ENCODE measurements at places on chromosomes 1 and 21. TPM values are rescaled to one million over a fixed set of nuclear protein-coding genes. Genes with fewer than 3 reads are reported as not detected.

GRCh38 chr1:40595623-40596022 lies 64.2 kb downstream of the ZNF684 start:
- no peak overlapping the region for H3K4me3 ChIP-seq
- no peaks in the 10 kb centered on the region for H3K4me1 ChIP-seq
- DNase-seq, result no peak
- H3K27me3 ChIP-seq, result peaks cover 2% of the 10 kb centered on the region
- no peaks in the 10 kb centered on the region for H3K36me3 ChIP-seq

- peak; percentile 81 for DNase-seq
- H3K36me3 ChIP-seq, result no peaks in the 10 kb centered on the region
- peak within 1 kb of the TSS; percentile 36 for H3K27ac ChIP-seq
- peaks cover 14% of the 10 kb centered on the region for H3K4me1 ChIP-seq
These were observed at the start of gene SLC6A9 for GRCh38 chr1:44031252-44032169. Gene SLC6A9 (minus strand): TSS chr1:44031462. CDS start chr1:44024277, 7,185 bp downstream.

KLHDC9 gene
- 0.18 TPM for total RNA-seq

DNA sequence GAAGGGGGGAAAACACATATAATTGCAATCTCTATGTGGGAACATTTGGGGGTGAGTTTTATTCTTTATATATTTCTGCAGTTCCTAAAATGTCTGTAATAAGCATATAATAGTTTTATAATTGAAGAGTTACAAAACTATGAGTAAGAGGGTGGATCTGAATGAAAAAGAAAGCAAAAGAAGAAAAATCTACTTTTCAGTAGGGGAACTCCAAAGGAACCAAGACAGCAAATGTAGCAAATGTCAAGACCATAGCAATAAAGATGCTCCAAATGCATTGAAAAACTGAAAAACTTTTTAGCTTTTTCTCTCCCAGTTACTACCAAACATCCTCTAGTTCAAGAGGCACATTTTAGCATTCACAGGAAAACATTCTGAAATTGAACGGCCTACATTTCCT lies 434.8 kb downstream of the LMO4 start:
- H3K27ac ChIP-seq, result no peak overlapping the region
- H3K36me3 ChIP-seq, result no peaks in the 10 kb centered on the region
- no peak overlapping the region for H3K4me3 ChIP-seq
- DNase-seq, result peak; percentile 27
- peaks cover 15% of the 10 kb centered on the region for H3K4me1 ChIP-seq
- H3K27me3 ChIP-seq, result no peaks in the 10 kb centered on the region

CYP4B1 gene
- not detected for total RNA-seq

SLC9C2 gene
- not detected for total RNA-seq

CLCA4 gene
- total RNA-seq, result not detected

All from IMR-90 (cell line).